H54 (cell line): ENCODE measurements at places on chromosomes 1 and 21.
A peak's percentile ranks its signal among the peaks of the same experiment; 100 is the strongest.

DNA sequence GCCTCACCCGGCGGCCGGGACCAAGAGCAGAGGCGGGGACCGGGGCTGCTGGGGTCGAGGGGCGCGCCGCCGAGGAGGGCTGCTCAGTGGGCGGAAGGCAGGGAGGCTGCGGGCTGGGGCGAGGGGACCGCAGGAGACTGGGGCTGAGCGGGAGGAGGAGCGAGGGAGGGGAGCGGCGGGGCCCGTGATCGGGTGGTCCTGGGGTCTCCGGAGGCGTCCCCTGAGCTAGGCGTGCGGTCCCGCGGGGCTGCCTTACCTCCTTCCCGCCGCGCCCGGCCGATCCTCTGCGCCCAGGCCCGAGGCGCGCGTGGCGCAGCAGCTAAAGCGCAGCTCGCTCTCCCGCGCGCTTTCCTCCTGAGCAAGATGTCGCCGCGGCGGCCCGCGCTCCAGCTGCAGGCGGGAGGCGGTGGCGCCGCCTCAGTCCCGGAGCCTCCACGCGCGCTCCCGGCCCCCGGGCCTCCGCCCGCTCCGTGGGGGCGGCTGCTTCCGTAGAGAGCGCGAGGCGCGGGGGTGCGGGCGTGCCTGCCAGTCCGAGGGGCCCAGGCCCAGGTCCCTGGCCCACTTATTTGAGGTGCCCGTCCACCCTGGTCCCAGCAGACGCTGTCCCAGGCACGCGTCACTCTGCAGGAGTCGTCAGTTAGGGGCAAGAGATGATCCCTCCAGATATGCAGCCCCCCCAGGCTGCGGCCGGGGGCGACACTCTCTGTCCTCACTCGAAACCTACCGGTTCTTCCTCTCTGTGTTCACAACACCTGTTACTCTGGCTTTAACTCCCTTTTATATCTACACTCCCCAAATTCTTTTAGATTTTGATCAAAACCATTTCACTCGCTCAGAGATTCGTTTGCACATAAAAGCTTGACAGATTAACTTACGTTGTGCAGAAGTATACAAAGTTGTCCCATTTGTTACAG is at the start of gene CCSAP:
Gene CCSAP, minus strand, starts transcription at position 392 of the 914 bp plus-strand sequence. CDS start 582 bp downstream, outside the sequence.
- peak; percentile 35 for DNase-seq

DNA sequence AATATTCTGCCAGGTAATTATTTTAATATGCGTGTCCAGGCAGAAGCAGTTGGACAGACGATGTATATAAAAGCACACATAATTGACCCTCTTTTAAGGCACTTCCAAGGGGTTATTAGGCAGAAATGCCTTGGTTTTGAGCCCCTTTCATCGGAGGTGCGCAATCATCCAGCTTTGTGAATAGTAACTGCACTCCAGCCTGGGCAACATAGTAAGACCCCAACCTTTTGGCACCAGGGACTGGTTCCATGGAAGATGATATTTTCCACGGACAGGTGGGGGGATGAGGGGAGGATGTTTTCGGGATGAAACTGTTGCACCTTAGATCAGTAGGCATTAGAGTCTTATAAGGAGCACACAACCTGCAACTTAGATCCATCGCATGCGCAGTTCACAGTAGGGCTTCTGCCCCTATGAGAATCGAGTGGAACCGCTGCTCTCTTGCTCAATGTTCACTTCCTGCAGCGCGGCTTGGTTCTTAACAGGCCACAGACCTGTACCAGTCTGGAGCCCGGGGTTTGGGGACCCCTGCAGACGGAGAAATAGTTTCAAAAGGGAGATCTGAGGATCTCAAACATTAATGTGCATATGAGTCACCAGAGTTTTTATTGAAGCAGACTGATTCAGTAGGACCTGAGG is 1.8 kb upstream of the MCOLN2 start:
- no peak for DNase-seq

- peak; percentile 69 for DNase-seq
Measured at GRCh38 chr1:41540886-41541591, 56.6 kb upstream of the EDN2 start.

DNA sequence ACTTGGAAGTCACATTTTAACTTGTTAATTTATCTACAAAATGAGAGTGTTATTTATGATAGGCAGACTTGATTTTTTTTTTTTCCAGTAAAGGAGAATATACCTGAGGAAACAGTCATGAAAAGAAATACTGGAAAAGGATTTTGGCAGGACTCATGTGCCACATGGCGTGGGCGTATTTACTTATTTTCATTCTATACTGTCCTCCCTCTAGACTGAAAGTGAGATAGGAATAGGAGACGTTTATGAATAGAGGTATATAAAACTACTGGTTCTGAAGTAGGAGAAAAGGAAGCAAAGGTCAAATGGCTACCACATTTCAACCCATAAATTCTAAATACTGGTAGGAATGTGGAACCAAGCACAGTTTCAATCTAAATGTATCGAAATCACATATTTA is 94.8 kb upstream of the MPC2 start:
- DNase-seq: no peak

GRCh38 chr1:173295391-173295790 is 88.3 kb upstream of the TNFSF4 start:
- DNase-seq: no peak
